ENCODE measurements at places on chromosomes 3 and 15.

- no peak for DNase-seq
These were observed 412.9 kb downstream of the TIGIT start for GRCh38 chr3:114706591-114707232.

DNA sequence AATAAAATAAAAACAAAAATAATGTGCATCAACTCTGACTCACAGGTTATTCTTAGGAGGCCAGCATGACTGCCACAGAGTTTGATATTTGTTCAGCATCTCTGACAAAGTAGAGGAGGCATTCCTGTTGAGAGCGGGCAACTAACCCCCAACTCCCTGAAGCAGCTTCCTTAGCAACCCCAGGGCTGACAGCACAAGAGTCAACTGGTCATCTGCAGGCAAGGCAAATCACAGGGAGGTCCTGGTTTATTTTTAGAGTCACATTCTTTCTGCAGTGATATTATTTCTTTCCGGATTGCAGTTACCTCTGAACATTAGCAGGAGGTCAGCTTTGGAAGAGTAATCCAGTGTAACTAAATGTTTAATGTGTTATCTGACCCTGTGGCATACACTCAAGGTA, 273.0 kb downstream of the PLCL2 start:
- DNase-seq: no peak

DNA sequence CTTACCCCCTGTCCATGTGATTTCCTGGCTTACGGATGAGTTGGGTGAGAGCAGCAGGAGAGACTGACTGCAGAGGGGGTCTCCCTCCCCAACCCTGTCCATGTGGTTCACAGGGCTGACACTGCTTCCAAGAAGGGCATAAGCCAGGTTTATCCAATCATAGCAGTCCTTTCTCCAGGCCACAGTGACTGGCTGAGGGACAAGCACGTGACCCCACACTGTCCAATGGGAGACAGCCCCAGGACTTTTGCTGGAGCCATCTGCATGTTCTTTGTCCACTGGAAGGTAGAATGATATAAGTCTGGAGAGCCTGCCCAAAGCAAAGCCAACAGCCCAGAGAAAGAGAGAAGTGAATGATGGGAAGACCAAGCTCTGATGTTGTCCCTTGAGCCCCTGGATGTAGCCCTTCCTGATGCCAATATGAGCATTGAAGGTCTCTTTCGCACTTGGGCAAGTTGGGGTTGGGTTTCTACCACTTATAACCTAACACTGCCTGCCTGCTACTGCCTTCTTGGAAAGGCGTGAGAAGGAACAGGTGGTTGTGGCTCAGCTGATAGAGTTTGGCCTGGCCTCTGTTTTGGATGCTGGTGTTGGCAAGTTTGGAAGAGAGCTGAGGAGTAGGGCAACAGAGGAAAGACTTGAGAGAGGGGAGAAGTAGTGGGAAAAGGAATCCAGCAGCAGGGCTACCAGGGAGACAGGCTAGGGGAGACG, 41.3 kb upstream of the GRIP2 start:
- DNase-seq: no peak

GRCh38 chr3:128455786-128456748, 10.6 kb downstream of the DNAJB8 start:
- peak; percentile 66 for DNase-seq

- DNase-seq: no peak
These were observed 65.5 kb upstream of the UBE3A start for GRCh38 chr15:25504307-25504706.

DNA sequence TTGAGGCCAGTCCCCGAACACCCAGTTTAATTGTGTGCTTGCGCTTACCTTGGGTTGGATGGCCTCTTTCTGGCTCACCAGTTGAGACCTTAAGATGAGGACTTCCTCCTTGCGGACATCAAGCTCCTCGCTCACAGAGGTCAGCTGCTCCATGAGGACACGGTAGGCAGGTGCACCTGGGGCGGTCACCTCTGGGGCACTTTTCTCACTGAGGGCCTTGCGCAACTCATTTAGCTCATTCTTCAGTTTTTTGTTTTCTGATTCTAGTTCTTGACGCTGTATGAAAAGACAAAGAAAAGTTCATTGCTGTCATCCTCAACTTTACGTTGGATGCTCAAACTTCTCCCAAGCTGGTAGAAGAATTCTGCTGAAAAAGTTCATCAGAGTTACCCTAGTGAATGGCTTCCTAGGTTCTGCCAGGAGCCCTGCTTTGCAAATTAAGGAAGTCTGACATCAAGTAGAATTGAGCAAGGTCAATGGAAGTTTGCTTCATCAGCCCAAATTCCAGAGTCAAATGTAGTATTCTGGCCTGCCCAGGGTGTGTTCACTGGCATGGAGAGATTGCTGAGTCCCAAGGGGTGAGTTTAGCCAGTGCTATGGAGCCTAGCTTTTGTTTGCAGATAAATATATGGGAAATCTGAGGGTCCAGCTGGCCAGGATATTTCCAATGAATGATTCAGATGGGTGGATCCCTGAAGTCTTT, 55.8 kb upstream of the MYO5C start:
- no peak for DNase-seq

- DNase-seq: no peak
These were observed 182.2 kb downstream of the APBA2 start for GRCh38 chr15:29067949-29068348.

GRCh38 chr15:68593341-68593740, 14.5 kb downstream of the CORO2B start:
- no peak for DNase-seq

- no peak for DNase-seq
These were observed 46.2 kb upstream of the VILL start for GRCh38 chr3:37944391-37944842.

DNA sequence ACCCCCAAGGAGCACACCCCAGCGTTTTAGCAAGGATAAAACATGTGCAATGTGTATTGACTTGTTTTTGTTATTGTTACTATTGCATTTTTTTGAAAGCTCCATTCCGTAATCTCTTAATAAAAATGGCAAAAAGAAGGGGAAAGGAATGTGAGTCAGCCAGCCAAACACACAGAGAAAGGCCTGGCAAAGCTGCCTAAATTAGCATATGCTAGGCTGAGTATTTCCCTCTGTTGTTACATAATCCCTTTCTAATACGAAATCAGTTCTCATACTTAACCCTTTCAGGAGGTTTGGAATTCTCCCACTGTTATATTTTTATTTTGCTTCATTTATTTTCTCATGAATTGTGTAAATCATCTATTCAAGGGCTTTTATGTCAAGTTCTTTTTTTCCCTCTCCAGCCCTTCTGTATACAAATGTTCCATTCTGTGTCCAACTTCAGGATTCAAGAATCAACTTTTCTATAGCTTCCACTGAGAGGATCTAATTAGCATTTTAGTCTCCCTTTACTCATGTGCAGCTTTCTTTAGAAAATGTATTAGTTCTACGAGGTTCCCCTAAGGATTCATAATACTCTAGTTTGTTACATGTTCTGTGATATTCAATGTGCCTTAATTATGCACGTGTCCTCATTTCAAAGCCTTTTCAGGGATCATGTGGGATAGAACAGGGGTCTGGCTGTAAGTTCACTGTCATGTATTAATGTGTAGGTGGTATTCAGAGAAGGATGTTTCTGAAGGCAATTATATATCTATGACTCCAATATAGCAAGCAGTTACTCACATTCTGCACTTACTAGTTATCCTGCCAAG, 9.2 kb downstream of the CADM2 start:
- DNase-seq: no peak

DNA sequence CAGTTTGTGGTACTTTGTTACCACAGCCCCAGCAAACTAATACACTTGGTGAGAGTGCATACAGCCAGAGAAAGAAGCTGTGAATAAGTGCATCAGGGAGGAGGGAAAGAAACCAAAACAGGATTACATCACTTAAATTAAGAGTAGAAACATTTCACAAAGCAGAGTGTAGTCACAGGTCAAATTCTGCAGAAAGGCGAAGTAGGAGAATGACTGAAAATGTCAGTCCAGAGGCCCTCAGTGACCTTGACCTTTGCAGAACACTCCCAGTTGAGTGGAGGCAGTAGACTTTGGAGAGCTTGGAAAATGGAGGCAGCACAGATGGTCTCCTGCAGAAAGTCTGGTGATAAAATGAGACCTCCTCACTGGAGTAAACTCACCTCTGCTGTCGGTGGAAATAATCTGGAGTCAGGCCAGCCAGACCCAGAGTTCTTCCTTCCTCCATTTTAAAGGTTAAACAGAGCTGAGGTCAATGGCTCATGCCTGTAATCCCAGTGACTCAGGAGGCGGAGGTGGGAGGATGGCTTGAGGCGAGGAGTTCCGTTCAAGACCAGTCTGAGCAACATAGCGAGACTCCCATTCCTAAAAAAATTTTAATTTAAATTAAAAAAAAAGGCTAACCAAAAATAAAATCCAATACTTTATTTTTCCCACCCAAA, 5.0 kb downstream of the CD86 start:
- no peak for DNase-seq

DNA sequence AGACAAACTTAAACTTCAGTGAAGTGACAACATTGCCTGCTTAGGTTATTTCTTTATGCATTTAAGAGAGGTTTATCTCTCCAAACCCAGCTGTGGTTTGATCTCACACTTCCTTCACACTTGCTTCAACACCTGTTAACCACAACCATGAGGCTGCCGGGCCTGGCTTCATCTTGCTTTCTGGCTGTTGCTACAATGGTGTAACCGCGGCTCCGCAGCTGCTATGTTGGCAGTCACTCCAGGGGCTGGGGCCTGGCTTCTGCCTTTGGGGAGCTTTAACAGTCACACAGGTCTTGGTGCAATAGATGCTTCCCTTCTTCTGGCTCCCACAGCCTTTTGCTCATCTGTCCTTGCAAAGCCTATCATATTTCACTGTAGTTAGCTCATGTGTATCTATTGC, 72.9 kb upstream of the MNS1 start:
- DNase-seq: no peak

GRCh38 chr3:110344487-110344886, 727.1 kb upstream of the NECTIN3 start:
- no peak for DNase-seq

- DNase-seq: no peak
These were observed 553.1 kb downstream of the FGF12 start for GRCh38 chr3:192174283-192174682.

- DNase-seq: no peak
These were observed 499.8 kb downstream of the ROBO2 start for GRCh38 chr3:77539677-77540076.

DNA sequence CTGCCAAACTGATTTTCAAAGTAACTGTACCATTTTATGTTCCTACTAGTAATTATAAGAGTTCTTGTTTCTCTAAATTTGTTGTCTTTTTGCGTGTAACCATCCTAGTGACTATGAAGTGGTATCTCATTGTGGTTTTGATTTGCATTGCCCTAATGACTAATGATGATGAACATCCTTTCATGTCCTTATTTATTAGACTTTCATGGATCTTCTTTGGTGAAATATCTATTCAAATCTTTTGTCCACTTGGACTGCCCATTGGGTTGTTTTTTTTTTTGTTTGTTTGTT, 3.6 kb downstream of the OXSR1 start:
- DNase-seq: no peak

DNA sequence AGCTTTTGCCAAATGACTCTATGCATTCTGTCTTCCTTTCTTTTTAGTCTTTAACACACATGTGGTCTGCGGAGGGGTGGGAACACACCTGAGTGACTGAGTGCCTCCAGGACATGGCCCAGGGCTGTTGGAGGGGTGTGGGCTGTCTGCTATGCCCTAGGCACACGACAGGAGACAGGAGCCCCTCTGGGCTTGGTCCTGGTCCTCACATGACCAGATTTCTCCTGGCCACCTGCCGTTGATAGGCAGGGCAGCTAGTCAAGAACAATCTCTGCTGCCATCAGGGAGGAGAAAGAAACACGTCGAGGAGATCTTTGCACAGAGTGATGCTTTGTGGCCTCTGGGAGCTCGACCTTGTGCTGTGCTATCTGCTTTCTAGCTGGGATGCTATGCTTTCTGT, 176.6 kb downstream of the KLF13 start:
- DNase-seq: no peak

- no peak for DNase-seq
These were observed 873.9 kb downstream of the MCTP2 start for GRCh38 chr15:95105229-95105628.

DNA sequence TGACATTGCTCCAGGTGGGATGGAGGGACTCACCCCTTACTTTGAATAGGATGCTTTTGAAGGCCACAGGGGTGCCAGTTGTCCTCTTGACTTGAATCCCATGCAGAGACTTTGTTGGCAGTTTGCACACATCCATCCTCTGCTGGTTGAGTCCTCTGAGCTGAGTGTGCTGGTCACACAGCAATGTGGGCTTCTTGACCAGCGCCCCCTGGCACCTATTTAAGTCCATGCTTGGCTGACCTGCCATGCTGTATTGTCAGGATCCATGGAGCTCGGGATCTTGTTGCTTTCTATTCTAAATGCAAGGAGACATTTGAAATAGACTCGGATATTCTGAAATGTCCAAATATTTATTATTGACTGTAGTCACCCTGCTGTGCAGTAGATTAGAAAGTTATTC, 19.8 kb downstream of the RAB7A start:
- no peak for DNase-seq

GRCh38 chr3:12670365-12671119, 6.6 kb upstream of the RAF1 start:
- no peak for DNase-seq

DNA sequence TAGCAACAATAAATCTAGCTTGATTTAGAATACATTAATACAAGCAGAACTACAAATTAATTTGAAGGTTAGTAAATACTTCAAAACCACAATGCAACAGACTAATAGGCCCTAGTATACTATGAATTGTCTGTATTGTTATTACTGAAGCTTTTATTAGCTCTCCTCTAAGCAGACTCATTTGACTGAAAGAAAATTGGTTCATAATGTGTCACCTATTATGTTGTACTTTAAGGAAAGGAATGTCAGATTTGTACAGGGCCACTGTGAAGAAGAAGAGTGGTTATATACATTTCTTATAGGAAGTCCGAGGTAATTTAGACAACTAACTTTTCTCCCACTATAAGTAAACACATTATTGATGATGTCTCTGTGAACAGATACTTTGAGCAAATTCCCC, 954.5 kb downstream of the ZPLD1 start:
- no peak for DNase-seq

- DNase-seq: no peak
These were observed 32.7 kb downstream of the XYLB start for GRCh38 chr3:38379201-38379770.

DNA sequence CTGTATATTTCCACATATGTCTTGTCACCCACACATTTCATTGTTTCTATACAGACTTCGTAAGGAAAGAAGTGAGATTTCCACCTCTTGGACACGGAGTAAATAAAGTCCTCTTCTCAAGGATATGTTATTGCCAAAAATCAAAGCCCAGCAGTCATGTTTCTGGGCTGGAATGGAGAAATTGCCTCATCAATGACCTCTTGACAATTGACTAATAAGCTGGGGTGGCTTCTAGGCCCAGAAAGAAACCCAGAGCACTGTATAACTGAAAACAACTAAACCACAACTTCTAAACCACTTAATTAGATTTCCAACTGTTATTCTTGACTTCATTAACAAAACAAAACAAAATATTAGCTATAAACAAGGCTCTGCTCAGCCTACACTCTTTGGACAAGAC, 56.4 kb upstream of the SLC24A5 start:
- no peak for DNase-seq

- DNase-seq: no peak
These were observed 39.0 kb downstream of the CD86 start for GRCh38 chr3:122094125-122094524.

- no peak for DNase-seq
These were observed 99.5 kb upstream of the ZBTB20 start for GRCh38 chr3:115246461-115247020.
